Brain microvascular endothelial cell (primary cell): ENCODE measurements at places on chromosomes 16 and 17.
A peak's percentile ranks its signal among the peaks of the same experiment; 100 is the strongest.

- DNase-seq, result no peak
These were observed 6.3 kb downstream of the CACNG1 start for GRCh38 chr17:67050471-67051154.

GRCh38 chr17:8697323-8697741 lies 47.3 kb downstream of the CCDC42 start:
- DNase-seq, result peak; percentile 82

GRCh38 chr16:28534542-28535373 lies 4.0 kb downstream of the NUPR1 start:
- DNase-seq, result no peak

DNA sequence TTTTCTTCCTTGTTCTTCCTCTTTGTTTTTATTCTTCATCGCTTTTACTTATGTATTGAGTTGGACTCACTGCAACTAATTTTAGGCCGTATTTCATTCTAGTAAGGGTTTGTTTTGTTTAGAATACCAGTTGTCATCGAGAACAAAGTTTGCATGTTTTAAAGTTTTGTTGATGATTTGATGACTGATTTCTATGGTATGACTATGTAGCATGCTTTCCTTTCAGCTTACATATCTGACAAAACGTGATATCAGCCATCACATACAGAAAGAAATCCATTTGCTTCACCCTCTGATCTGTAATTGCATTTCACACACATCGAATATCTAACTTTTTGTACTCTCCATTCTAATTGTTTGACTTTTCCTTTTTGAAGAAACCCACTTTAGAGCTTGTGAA lies 4.0 kb downstream of the PRKCA start:
- DNase-seq, result no peak

GRCh38 chr16:79069633-79070032 lies 530.9 kb downstream of the MAF start:
- DNase-seq, result no peak

- DNase-seq, result peak; percentile 5
These were observed 383.8 kb downstream of the ZFHX3 start for GRCh38 chr16:72664056-72664508.

- no peak for DNase-seq
These were observed 20.9 kb upstream of the PVALEF start for GRCh38 chr17:81144423-81144781.

DNA sequence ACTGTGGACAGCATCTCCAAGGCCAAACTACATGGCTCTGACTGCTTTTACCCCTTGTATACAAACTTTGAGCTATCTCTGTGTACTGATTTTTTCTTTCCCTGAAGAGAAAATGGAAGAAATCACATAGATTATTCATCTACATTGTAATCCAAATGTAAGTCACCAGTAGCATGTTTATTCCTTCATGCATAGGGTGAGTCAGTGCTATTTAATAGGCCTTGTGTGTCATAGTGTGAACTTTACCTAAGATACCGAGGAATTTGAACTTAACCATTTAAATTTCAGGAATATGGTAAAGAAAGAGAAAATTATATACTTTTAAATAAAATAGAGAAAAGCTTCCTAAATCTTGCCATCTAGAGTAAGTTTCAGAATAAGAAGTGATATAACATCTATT lies 16.5 kb downstream of the PHKB start:
- no peak for DNase-seq

GRCh38 chr16:56734429-56734828 lies 4.5 kb downstream of the NUP93 start:
- no peak for DNase-seq

DNA sequence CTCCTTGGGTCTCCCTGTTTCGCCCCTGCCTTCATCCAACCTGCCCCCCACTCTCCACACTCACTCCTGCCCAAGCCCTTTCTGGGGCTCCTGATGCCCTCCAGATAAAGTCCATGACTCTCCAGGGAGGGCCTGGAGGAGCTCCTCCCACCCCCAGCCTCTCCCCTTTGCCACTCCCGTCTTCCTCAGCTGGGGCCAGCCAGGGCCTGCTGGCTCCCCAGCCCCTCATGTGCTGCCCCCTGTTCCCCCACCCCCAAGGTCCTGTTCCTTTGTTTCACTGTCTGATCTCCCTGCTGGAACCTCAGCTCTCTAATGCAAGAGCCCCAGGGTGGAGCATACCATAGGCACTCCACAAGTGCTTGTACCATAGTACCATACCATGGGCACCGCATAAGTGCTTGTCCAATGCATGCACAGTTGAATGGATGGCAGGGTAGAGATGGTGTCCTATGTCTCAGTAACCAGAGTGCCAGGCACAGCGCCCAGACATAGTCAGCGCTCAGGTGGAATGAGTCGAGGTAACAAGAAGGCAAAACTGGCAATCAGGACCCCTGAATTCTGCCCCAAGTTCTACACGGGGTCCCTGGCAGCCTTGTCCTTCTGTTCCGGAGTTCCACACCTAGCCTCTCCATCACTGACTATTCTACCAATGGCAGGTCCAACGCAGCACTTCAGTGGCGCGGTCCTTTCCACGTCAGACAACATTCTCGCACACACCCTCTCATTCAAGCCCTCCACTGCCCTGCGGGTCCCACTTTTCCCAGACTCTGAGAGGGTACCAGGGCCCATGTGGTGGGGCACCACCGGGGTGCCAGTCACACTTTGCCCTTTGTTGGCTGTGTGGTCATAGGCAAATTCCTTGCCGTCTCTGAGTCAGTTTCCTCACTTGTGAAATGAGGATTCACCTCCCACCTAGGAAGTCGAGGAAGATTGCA lies 1.4 kb downstream of the PLCD3 start:
- no peak for DNase-seq

DNA sequence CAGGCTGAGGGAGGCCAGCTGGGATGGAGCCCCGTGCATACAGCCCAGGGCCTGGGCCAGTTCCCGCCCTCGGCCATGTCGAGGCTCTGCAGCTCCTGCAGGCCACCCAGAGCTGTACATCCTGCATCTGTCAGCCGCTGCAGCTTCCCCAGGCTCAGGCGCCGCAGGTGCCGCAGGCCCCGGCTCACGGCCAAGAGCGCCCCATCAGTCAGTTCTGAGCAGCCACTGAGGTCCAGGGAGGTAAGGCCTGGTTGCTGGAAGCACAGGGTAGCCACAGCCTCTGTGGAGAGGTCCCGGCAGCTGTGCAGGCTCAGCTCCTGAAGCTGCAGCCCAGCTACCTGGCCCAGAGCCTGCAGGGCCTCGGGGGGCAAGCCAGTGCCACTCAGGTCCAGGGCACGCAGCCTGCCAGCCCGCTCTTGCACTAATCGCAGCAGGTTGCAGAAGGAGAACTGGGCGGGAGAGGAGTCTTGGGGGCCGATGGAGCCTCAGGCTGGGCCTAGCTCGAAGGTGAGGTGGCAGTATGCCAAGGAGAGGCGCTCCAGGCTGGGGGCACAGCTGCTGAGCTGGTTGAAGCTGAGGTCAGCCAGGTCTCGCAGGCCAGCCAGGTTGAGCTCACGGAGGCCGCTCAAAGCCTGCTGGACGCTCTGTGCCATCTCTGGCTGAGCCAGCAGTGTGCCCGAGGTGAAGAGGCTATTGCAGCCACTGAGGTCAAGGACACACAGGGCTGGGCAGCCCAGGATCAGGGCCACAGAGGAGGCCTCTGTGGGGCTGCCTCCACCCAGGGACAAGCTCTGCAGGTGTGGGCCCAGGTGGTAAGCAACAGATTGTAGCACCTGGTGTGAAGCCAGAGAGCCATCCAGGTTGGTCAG lies 11.4 kb downstream of the ELMO3 start:
- DNase-seq, result no peak

DNA sequence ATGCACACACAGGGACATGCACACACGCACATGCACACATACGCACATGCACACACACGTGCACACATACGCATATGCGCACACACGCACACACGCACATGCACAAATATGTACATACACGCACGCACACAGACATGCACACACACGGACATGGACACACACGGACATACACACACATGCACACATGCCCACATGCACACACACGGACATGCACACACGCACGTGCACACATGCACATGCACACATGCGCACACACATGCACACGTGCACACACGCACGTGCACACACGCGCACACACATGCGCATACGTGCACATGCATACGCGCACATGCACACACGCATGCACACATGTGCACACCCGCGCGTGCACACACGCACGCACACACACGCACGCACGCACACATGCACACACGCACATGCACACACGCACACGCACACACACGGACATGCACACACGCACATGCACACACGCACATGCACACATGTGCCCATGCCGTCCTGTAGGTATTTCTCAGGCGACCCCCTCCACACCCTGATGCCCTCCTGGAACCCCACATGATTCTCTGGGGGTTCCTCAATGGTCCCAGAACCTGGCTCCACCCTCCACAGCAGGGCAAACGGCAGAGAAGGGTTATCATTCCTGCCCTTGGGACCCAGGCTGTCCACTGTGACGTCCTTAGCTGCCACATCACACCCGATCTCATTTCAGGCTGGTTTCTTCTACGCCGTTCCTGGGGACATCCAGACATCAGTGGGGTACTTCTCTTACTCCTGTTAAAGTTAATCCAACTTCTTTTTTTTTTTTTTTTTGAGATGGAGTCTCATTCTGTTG lies 9.6 kb upstream of the RBFOX3 start:
- no peak for DNase-seq

GRCh38 chr16:9344508-9344907 lies 253.1 kb downstream of the HAPSTR1 start:
- no peak for DNase-seq

- DNase-seq, result no peak
These were observed 24.1 kb upstream of the SPNS3 start for GRCh38 chr17:4409659-4410058.

- DNase-seq, result no peak
These were observed 16.6 kb downstream of the ZFHX3 start for GRCh38 chr16:73031155-73031866.

DNA sequence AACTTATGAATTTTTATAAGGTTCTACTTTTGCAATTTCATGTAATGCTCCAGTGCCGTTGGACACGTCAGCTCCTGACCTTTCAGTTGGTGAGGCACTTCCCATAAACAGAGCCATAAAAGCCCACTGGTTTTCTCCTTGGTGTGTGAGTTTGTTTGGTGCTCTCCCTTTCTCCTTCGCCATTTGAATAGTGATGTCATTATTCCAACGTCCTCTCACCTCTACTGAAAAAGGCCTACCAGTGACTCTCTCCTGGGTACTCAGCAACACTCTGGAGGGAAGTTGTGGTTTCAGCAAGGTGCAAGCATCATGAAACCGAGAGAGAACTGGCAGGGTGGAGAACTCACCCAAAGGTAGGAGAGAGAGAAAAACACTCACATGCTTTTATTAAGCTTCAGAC lies 29.6 kb upstream of the HNF1B start:
- no peak for DNase-seq

- DNase-seq, result no peak
These were observed 275.0 kb upstream of the CDH5 start for GRCh38 chr16:66091471-66091891.

GRCh38 chr16:84408856-84409255 lies 40.5 kb downstream of the ATP2C2 start:
- no peak for DNase-seq

DNA sequence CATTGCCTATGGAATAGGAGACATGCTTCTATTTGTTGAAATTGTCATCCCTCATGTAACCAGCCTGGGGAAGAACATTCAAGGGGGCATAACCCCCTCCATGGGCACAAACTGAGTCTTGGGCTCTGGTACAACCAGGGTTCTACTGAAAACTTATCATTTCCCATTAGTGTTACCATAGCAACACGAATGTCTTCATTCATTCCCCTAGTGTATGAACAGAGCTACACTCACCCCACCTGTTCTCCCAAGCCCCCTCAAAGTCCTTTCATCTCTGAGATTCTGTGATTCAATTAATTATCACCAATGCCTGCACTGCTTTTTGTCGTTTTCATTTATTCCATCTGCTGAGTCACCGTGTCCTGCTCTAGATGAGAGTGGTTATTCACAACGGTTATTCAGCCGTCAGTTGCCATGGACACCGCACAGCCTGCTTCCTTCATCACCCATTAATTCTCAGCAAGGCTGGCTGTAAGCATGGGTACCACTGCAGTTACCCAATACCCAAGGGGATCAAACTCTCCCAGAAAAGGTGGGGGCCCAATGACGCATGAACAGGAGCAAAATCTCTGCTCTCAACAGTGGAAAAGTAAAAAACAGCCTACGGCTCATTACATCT lies 1.6 kb upstream of the GAST start:
- DNase-seq, result peak; percentile 86

GRCh38 chr17:67113486-67113885 lies 69.1 kb downstream of the CACNG1 start:
- no peak for DNase-seq

DNA sequence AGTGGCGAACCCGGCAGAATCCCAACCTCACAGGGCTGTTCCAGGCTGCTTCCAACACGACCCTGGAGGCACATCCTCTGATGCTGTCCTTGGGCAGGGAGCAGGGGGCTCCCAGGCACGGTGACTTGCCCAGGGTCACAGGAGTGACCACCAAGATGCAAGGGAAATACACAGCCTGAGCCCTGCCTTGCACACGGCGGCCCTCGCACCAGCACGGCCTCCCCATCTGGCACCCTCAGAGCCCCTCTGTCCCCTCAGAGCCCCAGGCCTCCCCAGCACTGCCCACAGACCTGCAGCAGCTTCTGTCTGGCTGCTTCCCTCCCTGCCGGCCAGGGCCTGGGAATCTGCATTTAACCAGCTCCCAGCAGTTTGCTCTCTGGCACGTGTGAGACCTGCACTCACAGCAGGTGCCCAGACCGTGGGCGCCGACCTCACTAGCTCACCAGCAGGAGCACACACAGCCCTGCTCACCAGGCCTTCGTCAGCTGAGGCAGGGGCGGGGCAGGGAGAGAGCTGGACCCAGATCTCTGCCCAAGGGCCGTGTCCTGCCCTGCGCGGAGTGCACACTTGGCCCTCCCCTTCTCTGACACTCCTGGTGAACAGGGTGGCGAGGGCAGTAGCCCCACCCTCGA lies 29.7 kb upstream of the ZC3H18 start:
- no peak for DNase-seq

DNA sequence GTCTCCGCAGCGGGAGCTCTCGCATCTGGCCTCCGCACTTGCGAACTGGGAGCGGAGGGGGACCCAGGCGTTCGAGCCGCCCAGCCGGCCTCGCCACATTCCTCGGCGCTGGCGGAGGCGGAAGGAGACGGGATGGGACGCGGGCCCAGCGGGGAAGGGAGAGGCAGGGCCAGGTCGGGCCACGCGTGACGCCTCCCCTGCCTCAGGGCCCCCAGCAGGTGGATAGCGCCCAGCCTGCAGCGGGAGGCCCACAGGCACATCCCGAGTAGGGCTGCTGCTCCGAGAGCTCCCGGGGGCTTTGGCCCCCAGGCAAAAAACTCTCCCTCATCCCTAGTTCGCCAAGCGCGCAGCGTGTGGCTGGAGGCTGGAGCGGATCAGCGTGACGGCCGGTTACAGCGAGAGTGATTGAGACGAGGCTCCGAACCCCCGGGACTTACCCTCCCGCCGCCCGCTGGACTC lies 800 bp downstream of the PLEKHH3 start:
- no peak for DNase-seq
